Stimulated activated CD4-positive, alpha-beta T cell treated with anti-CD3 and anti-CD28 coated beads, Interleukin-15, amount 100 ng/mL, for 1 hour (primary cell): ENCODE measurements at places on chromosomes 2 and 18.

DNA sequence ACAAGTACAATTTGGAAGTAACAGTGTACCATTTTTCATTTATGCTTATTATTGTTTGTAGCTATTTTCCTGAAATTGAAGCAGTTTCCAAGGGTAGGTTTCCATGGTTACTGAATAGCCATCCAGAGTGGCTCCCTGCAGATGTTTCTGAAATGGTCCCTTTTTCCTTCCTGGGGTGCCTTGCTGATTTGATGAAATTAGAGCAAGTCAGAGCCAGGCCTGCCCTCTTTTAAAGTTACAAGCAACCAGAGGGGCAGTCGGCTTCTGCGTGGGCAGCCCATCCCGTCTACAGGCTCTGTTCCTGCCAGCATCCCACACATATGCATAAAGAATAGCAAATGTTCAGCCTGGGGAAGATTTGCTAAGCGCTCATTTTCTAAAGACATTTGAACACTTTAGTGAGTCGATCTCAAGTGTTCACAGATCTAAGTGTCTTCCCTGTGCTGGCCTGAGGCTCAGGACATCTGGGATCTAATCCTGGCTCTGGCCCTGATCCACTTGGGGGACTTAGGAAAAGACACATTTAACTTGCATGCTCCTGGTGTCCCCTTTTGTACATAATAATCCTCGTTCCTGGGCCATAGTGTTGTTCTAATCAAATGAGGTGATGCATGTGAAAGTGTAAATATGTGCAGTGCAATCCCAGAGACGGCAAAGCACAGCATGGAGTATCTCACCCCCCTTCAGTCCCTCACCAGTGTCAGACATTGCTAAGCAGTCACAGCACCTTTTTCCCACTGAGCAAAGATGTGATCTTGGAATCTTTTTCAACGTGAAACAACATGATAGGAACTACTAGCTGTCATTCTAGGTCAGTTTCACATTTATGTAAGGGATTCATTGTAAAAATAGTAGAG lies 92.2 kb downstream of the STPG4 start:
- DNase-seq = no peak

GRCh38 chr2:179843541-179843940 lies 17.9 kb downstream of the ZNF385B start:
- DNase-seq = no peak

GRCh38 chr18:57951999-57952774 lies 91.8 kb upstream of the NEDD4L start:
- no peak for DNase-seq

GRCh38 chr2:9337901-9338300 lies 85.4 kb downstream of the ITGB1BP1 start:
- no peak for DNase-seq

- no peak for DNase-seq
These were observed 205.3 kb downstream of the ANAPC1 start for GRCh38 chr2:111678651-111679050.

- DNase-seq = no peak
These were observed 367.6 kb upstream of the CWC22 start for GRCh38 chr2:180374502-180375281.

DNA sequence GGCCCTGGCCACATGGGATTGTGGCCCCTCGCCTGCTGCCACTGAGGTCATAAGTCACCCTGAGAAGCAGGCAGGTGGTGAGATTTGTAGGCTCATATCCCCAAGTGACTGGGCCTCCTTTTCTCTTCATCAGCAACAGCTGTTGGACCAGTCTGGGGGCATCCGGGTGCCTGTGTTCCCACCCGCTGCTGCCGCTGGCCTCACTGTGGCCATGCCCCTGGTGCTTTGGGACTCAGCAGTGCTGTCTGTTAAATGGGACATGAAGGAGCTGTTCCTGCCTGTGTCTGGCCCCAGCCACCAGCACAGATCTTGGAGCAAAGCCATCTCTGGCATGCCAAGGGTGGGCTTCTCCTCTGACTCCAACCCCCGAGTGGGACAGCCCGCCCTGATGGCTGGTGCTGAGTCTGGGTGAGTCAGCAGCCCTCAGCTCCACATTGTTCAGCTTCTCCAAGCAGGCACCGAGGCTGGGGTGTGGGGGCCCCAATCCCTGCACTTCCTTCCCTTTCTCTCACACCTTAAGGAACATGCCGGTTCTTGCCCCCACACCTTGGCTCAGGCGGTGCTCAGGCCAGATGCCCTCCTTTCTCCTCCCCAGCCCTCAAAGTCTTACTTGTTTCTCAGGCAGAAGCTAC lies 207.9 kb downstream of the GLI2 start:
- no peak for DNase-seq

- DNase-seq = no peak
These were observed 298.7 kb downstream of the RND3 start for GRCh38 chr2:150188800-150189199.

GRCh38 chr2:53715568-53715967 lies 52.0 kb upstream of the CHAC2 start:
- no peak for DNase-seq
